Stimulated activated naive CD8-positive, alpha-beta T cell treated with anti-CD3 and anti-CD28 coated beads, Interleukin-15, amount 100 ng/mL, for 72 hours (primary cell): ENCODE measurements at places on chromosomes 7 and 10.

DNA sequence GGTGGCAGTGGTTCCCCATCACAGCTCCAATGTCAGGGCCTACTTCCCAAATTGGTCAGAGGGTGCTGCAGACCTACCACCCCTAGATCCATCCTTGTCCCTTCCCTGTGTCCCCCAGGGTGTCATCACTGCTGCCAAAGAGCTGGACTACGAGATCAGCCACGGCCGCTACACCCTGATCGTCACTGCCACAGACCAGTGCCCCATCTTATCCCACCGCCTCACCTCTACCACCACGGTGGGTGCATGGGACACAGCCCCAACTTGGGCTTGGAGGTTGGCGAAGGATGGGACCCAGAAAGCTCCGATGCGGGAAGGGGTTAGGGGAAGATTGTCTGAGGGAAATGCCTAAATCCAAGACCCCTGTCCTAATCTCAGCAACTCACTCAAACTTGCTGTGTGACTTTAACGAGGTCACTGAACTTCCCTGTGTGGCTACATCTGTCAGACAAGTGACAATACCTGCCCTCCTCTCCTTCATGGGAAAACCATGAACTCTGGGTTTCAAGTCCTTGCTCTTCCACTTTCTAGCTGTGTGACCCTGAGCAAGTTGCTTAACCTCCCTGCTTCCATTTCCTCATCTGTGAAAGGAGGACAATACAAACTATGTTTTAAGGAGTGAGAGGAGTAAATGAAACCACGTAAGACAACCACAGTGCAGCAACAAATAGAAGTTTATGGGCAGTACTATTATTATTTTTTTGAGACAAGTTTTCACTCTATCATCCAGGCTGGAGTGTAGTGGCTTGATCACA lies 4.9 kb upstream of the VSIR start:
- DNase-seq, result no peak

- DNase-seq, result no peak
Observed at GRCh38 chr10:3425261-3425660, 252.7 kb upstream of the PITRM1 start.

DNA sequence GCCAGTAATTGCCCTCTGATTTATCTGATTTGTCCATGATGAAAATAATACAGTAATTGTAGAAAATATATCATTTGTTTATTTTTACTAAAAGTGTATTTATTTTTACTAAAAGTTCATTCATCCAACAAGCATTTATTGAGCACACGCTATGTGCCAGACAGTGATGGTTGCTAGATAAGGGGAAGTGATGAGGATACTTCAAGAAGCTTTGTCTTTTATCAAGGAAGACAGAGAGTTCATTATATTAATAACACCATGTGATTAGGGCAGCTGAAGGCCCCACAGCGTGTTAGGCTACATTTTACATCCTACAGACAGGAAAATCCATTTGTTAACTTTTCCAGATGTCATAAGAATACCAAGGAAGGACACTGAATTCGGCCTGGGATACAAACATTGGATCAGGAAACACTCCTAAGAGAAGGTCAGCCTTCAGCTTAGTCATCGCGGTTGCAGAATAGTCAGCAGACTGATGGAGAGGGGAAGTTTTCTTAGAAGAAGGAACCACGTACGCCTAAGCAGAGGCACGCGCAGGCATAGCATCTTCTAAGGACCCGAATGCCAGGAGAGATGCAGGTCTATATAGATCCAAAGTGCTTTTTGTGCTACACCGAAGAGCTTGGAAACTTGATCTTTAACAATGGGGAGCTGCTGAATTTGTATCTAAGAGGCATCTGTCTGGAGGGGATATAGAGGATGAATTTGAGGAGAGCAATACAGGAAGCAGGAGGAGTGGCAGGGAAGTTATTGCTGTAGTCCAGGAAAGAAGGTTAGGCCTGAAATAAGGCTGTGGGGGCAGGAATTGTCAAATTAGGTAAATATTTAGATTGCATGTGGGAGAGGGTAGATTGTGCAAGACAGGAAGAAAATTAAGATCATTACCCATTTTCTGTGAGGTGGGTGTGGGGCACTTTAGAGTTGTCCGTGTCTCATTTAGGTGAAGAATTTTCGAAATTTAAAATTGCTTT lies 85.7 kb downstream of the LRGUK start:
- no peak for DNase-seq

DNA sequence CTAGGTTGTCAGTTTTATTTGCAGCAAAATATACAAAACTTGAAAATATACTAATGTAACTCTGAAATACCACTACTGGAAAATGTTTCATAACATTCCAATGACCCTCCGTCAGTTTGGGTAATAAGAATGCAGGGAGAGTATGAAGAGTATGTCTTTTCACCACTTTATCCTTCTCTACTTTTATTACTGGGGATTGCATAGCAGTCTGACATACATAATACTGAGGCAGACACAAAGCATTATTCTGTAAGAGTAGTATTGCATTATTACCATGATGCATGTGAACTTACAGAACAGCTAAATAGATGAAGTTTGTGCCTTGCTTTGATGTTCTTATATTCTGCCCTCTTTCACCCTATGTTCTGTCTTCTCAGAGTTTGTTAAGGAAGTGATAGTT lies 151.8 kb upstream of the TPK1 start:
- DNase-seq, result no peak

DNA sequence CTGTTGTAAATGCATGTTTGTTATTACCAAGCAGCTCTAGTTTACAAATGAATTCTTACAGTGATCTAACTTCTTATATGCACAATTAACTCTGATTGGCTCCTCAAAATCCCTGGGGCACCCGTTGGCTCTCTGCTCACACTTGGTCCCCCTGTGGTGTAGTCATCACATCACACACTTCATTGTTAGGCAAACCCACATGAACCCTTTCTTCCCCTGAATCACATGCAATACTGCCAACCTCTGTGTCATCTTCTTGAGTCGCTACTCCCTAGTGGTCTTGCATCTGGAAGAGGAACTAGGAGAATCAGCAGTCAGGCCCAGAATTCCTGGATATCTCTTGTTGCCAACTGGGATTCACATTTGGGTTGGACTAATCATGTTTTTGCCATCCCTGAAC lies 73.1 kb downstream of the CD36 start:
- no peak for DNase-seq

DNA sequence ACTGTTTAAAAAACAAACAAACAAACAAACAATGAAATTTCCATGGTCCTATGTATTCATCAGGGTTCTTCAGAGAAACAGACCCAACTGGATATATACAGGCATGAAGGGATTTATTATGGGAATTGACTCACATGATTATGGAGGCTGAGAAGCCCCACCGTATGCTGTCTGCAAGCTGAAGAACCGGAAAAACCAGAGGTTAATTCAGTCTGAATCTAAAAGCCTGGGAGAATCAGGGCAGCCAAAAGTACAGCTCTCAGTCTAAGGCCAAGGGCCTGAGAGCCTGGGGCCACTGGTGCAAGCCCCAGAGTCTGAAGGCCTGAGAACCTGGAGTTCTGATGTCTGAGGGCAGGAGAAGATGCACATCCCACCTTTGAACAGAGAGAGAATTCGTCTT lies 163.5 kb downstream of the MDFIC start:
- DNase-seq, result no peak

- DNase-seq, result no peak
Observed at GRCh38 chr7:12713625-12714378, 26.4 kb downstream of the ARL4A start.

DNA sequence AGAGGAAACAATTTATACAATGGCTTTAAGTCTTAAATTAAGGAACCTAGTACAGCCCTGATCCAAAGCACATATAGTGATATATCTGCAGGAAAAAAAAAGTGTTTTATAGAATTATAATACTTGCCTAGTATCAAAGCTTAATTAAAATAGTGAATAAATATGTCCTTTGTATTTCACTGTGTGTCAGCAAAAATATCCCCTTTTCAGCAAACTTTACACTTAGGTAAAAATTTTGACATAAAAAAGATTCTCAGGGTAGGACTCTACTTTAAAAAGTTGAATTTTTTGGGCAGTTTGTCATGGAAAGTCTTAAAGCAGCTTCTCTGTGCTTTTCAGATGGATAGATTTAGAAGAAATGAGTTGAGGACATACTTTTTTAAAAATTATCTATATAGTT lies 12.7 kb upstream of the NEBL start:
- DNase-seq, result no peak

DNA sequence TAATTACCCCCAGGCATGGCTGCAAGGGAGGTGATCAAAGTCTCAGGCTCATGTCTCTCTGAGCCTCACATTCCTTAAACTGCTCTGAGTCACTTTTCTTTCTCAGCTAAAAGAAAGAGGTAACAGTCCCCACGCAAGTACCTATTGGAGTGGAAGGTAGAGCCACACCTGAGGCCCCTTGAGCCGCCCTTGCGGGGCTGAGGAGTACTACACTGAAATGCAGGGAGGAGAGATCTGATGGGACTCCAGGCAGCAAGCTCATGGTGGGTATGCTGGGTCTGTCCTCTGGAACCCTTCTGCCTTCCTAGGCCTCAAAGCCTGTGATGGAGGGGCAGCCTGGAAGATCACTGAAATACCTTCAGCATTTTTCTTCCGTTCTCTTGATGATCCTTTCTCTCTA lies 960.0 kb downstream of the DNAJB9 start:
- DNase-seq, result no peak

GRCh38 chr7:92671505-92672169 lies 81.4 kb upstream of the FAM133B start:
- no peak for DNase-seq

- no peak for DNase-seq
Observed at GRCh38 chr7:133830081-133830480, 297.1 kb upstream of the LRGUK start.

- no peak for DNase-seq
Observed at GRCh38 chr7:128918016-128918665, 7.6 kb upstream of the KCP start.

DNA sequence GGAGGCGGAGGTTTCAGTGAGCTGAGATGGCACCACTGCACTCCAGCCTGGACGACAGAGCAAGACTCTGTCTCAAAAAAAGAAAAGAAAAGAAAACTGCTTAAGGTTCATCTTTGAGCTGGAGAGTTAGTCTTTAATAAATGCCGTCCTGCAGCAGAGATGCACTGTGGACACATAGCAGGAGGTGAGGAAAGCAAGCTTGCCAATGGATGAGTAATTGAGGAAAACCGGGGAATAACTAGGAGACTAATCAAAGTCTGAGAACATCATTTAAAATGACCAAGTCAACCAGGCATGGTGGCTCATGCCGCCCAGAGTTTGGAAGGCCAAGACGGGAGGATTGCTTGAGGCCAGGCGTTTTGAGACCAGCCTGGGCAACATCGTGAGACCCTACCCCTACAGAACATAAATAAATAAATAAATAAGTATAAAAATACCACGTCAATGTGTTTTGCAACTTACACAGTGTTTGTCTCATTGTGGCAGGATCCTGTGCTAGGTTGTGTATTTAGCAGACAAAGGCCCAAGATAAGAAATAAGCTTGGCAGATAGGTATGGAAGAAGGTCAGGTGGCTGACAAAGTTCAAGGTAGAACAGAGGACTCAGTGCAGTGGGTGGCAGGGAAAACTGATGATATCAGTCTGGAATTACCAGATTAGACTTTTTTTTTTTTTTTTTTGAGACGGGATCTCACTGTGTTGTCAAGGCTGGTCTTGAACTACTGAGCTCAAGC lies 115.7 kb upstream of the KMT2C start:
- no peak for DNase-seq

- DNase-seq, result no peak
Observed at GRCh38 chr7:151671514-151671913, 151.8 kb upstream of the RHEB start.

DNA sequence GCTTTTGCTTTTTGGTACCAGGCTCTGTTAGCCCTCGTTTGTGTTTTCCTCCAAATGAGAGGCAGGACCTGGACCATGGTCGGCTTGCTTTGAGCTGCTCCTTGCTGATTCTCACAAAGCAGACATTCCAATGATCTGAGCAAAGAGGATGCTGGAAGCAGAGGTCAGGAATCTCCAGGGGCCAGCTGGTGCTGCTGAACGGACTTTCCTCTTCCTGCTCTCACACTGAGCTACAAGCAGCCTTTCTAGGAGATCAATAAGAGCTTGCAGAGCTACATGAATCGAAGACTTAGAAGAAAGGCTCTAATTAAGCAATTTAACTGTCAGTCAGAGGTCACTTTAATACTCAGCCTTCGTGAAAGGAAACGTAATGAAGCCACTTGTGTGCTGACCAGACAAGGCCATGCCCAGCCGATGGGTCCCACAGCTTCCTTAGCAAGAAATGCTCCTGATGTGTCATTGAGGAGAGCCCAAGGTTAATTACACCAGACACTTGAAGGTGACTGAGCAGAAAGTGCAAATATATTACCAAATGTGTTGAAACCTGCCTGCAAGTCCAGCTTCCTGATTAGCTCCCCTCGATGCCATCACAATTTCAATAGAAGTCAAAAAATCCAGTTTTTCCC lies 151.3 kb upstream of the RSU1 start:
- DNase-seq, result no peak
